Caco-2 (cell line): ENCODE measurements at places on chromosomes 3 and 15. TPM values are rescaled to one million over a fixed set of nuclear protein-coding genes. Genes with fewer than 3 reads are reported as not detected.

The SLC9A9 gene
- not detected in 2 replicates for total RNA-seq

The SCN5A gene
- 0.16 and 0.30 TPM in 2 replicates for total RNA-seq

The CHRNB4 gene
- total RNA-seq = 1.3 TPM in 1 of 2 replicates, not detected in the other

The PLA2G4E gene
- total RNA-seq = 1.4 and 1.8 TPM in 2 replicates

The SEMA4B gene
- 13.9 and 14.6 TPM in 2 replicates for total RNA-seq

The COL6A6 gene
- total RNA-seq = not detected in 2 replicates

The PAK6 gene
- total RNA-seq = 19.9 and 20.7 TPM in 2 replicates

The PLOD2 gene
- total RNA-seq = 49.4 and 53.1 TPM in 2 replicates

The RAD51 gene
- total RNA-seq = 37.8 and 47.0 TPM in 2 replicates

The FEZF2 gene
- not detected in 2 replicates for total RNA-seq

The GOLGA8R gene
- not detected in 2 replicates for total RNA-seq

The CHST2 gene
- total RNA-seq = not detected in 2 replicates

The CIP2A gene
- 26.3 and 26.9 TPM in 2 replicates for total RNA-seq
